Activated naive CD4-positive, alpha-beta T cell (primary cell): ENCODE measurements at places on chromosomes 2 and 18.
A peak's percentile ranks its signal among the peaks of the same experiment; 100 is the strongest.

DNA sequence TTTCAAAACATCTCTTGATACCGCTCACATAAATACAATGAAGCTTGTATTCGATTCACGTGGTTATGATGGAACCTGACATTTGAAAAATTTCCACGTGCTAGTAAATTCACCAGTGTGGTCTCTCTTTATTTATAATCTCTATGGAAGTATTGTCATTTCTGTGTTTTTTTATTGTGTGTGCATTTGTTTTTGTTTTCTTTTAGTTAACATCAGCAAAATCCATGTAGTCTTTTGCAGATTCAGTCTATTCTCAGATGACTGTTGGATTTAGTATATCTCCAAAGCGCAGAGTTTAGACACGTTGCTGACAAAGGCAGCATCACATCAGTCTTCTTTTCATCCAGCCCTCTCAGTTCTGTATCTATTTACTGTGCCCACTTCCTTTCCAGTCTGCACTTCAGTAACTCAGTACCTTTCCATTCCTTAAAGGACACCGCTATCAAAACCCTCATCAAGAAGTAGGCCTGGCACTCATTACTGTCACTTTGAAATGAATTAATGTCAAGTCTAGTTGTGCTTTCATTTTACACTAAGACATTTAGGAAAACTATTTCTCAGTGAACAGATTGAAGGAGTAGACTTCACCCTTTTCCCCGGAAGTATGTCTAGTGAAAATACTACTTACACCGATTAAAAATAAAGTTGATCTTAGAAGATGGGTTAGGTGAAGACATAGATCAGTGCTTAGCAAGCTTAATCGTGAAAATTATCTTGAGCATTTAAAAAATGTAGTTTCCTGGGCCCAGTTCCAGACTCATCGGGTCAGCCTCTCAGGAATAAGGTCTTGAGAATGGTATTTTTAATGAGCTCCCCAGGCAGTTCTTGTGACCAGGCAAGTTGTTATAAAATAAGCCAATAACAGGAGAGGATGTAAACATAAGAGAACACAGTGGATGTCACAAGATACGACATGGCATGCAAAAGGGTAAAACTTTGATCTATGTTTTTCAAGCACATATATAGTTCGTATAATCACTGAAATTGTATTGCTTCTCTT is 506.8 kb upstream of the ZEB2 start:
- no peak for DNase-seq

DNA sequence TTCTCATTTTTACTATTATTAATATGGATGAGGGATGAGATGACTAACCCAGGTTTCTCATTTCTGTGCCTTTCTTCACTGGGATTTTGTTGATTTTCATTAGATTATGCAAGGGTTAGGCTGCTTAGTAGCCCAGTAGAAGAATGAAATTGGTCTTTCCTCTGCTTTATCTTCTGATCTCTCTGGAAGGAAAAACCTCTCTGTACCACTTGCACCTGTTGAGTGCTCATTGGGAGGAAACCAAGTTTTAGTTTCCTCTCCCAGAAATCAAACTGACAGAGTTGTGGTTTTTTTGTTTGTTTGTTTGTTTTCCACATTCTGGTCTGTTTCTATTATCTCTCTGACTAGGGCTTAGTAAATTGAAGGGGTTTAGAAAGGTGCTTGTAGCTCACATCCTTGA is 60.8 kb downstream of the KIAA1328 start:
- no peak for DNase-seq

DNA sequence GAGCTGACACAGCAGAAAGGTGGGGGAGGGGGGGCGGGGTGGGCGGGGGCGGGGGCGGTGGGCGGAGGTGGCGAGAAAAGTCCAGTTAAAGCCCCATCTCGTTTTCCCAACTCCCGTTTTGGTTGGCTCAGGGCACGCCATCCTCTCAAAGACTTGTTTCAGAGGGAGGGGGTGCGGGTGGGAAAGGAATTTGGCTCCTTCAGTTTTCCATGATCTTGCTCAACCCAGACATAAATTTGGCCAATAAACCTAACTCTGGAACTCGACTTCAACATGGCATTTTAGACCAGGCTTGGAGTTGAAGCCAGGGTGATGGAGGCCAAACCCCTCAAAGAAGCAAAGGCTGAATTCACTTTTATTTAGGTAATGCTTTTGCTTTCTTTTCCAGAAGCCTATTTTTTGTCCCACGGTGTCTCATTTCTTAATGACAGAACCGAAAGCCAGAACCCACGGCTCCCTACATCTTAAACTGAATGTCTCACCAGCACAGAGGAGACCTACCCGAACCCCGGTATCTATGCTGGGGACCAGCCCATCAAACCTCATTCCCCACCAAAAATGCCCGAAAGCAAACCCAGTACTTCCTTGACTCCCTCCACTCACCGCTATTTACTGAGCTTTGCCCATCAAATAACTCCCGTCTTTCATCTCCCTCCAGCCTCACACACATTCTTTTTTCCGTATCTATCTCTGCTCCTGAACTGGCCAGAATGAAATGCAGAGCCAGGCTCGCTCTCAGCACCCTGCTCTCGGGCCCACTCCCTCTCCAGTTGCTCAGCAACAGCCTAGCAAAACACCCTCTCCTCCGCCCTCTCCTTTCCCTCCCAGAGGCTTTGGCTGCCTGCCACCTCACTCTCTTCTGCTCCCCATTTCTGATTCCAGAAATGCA is 4.3 kb downstream of the IGFBP5 start:
- DNase-seq = no peak

DNA sequence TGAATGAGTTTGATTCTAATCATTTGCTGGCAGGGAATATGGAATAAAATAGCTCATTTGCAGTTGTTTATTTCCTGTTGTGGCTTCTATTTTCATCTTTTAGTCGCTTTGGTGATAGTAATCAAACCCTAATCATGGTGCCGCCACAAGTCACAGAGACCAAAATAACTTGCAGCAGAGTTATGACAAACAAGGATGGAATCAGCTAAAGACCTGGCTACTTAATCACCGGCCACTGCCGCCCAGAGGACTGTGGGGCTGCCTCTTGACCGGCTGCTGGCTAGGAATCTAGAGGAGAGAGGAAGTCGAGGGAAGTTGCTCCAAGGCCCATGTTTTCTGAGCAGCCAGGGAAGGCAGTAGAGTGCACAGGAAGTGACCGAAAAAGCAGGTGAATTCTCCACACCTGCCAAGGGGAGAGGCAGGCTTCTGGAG is 5.1 kb upstream of the SMAD7 start:
- no peak for DNase-seq

DNA sequence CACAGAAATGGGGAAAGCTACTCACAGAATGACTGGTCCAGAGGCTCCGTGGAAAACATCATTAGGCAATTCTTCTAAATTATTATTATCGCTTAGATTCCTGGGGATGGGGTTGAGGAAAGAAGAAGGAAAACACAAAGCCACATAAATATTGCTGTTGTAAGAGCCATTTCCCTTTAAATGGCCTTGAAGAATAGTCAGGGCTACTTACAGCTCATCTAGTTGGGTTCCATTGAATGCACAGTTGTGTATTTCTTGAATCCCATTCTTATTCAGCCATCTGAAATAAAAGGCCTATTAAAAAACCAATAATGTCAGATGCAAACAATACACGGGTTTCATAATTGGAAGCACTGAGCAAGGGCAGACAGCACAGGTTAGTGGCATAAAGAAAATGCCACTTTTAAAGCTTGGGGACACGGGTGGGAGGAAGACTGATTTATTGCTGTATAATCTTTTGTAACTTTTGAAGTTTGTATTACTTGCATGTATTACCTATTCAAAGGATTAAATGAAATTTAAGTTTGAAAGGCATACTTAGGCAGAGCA is 171.4 kb downstream of the FSHR start:
- DNase-seq = no peak

- peak; percentile 15 for DNase-seq
Measured at GRCh38 chr18:26215247-26215970, 10.8 kb upstream of the TAF4B start.

GRCh38 chr2:241036964-241037421 is 38.6 kb downstream of the SNED1 start:
- no peak for DNase-seq

DNA sequence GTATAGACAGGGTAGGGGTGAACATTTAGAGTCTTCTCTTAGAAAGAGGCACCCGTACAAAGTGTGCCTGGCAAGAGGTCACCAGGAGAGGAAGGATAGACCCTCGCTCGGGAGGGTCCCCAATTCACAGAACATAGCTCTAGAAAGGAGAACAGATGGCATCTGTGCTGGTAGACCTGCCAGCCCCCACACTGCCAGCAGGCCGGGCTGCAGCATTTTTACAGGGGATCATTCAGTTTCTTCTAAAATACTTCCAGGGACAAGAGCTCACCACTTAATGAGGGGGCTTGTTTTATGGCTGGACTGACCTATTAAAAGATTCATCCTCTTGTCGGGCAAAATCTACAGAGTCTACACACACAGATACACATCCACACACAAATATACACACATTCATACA is 149.9 kb downstream of the SEPTIN10 start:
- DNase-seq = no peak

DNA sequence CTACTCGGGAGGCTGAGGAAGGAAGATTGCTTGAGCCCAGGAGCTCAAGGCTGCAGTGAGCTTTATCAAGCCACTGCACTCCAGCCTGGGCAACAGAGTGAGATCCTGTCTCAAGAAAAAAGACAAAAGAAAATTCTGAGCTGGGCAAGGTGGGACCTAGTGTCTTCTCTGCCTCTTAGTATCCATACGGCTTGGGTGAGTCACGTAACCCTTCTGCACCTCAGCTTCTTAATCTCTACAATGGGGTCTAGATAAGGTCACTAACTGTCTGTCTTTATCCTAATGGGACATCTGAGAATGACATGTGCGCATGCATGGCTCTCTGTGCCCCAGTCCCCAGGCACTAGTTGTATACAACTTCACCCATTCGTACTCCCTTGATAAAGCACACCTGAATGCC is 53.4 kb upstream of the TLK1 start:
- no peak for DNase-seq

- DNase-seq = no peak
Measured at GRCh38 chr2:109436610-109437225, 177.0 kb downstream of the SEPTIN10 start.

- DNase-seq = no peak
Measured at GRCh38 chr2:136251885-136252585, 134.1 kb upstream of the CXCR4 start.

GRCh38 chr2:65479524-65479923 is 47.1 kb upstream of the SPRED2 start:
- no peak for DNase-seq

DNA sequence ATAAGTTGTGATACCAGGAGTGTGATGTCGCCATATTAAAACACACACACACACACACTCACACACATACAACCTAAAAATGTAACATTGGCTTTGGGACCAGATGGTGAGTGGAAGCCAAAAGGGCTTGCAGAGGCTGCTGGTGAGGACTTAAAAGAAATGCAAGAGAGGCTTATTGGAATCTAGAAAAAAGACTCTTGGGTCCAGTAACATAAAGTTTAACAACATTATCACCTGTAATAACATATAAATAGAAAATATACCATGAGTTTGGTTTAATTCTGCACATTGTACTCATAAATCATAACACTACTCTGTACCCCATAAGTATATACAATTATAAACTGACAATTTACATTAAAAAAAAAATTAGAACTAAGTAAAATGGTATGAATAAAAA is 74.4 kb upstream of the MYCN start:
- DNase-seq = no peak

- DNase-seq = no peak
Measured at GRCh38 chr2:148876595-148877402, 1.8 kb downstream of the KIF5C start.
